Stimulated activated CD8-positive, alpha-beta memory T cell treated with anti-CD3 and anti-CD28 coated beads, Interleukin-15, amount 100 ng/mL, for 1 hour (primary cell): ENCODE measurements at places on chromosomes 3 and 15.

DNA sequence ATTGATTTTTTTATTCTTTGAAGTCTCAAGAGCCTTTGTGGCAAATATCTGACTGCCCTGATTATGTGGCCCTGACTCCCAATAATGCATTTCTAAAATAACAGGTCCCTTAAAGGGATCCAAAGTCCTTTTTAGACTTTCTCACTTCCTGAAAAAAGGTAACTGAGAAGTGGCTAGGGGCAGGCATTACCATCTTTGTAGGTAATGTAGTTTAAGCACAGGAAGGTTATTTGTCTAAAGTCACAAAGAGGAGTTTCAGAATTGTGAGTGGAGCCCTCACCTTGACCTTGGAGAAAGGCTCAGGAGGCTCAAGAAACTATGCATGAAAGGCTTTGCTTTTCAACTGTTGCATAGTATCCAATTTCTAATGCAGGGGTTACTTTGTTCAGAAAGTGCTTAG lies 142.9 kb upstream of the MRPL3 start:
- DNase-seq = no peak

GRCh38 chr15:34248190-34248589 lies 23.4 kb downstream of the EMC4 start:
- no peak for DNase-seq

DNA sequence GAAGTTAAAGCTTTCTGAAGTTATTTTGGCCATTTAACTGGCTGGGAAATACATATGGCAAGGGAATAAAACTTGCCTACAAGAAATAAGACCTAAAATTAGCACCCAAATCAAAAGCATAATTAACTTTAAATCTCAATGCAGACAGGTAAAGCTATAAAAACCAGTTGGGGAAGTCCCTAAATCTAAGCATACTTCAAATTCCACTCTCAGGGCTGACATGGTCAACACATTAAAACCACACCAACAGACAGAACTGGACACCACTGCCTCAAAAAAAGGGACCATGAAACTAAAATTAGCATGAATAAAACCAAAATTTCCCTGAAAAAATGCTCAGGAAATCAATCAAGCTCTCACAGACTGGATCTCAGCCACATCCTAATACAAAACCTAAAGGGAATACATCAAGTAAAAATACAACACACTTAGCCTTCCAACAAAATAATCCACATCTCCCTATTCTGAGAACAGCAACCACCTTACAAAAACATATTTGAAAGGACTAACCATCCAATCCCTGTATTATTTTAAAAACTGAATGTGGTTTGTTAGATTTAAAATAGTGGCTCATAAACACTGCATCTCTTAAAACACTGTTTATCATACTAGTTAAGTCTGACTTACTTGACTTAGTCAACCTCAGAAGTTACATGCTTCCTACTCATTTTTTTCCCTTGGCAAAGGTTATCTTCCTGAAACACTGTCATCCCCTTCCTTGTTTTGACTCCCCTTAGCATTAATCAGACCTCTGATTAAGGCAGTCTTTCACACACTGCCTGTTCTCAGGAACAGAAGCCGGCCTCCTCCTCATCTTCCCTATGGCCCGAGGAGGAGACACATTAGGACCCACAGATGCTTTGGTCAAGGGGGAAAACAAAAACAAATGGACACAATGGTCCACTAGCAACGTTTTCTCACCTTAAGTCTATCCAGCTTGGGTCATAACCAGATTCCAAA lies 8.3 kb downstream of the TRA2B start:
- DNase-seq = no peak

DNA sequence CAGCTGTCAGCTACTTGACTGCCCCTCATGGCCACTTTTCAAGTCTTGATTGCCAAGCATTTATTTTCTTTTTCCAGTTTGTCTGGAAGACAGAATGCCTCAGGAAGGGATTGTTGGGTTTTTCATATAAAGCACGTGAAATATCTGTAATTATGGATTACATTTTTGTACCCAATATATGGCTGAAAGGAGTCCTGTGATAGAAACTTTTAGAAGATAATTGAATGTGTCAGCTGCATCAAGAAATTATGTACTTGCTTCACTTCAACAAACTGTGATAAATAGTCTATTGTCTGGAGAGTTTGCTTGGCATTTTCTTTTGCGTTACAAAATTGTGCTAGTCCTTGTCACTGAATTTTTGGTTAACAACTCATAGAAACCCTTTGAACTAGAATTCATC lies 247.9 kb upstream of the SLCO3A1 start:
- DNase-seq = no peak

GRCh38 chr3:43707998-43708397 lies 17.3 kb downstream of the ABHD5 start:
- DNase-seq = no peak

DNA sequence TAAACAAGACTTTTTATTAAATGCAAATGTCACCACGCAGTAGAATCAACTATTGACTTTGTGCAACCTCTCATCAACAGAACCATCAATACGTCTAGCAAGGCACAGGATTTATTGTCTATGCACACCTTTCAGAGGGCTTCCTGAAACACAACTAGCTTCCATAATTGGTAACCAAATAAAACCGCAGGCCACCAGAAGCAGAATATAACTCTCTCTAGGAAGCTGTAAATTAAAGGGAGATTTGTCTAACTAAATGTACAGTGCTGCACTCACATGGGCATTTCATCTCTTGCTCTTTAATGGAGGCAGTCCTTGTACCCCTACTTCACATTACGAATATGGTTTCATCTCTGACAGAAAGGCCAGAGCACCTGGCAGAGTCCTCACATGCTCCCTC lies 93.0 kb downstream of the FHIT start:
- DNase-seq = no peak

DNA sequence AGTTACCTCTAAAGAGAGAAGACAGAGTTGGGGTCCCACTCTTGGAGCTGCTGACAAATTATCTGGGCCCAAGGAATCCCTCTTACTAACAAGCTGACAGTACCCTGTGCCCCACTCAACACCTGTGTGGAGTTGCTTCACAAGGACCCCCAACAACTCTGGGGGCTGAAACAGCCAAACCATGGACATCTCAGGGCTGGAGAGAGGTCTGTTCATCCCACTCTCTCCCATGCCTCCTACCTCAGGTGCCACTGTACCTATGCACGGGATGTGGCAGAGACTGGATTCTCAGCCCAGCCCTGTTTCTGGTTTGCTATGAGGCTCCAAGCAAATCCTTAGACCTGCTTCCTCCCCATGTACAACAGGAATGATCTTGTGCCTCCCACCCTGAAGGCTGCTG lies 101.7 kb downstream of the ETFA start:
- DNase-seq = no peak

GRCh38 chr3:179788996-179789395 lies 136.2 kb downstream of the USP13 start:
- no peak for DNase-seq

DNA sequence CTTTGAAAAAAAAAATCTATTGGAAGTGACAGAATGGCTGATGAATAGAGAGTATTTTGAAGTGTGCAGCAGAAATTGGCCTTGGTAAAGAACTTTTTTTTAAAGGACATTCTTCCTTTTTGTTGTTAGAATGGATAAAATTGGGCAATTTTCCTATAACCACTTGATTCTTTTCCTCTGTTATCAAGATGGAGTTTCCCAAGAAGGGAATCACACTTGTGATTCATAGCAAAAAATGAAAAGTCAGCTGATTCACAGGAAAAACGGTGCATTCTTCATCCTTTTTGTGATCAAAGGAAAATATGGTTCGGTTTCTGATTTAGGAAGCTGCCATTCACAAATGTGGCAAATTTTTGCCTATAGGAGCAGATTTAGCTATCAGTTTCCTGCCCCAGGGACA lies 486.8 kb downstream of the GBE1 start:
- DNase-seq = no peak

DNA sequence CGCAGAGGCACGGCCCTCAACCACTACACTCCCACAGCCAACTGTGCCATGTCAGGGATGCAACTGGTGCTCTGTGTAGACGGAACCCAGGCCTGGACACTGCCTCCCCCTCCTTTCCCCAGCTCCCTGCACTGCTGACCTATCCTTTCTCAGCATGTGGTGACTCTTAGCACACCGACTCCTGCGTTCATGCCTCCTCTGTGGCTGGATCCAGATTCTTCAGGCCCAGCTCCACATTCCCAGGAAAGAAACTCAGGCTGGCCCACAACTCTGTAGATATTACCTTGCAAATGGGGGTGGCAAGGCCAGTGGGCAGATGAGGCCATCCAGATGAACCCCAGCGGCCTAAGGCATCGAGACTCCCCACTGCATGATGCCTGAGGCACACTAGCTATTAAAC lies 272.7 kb downstream of the OCA2 start:
- DNase-seq = no peak

GRCh38 chr3:177350121-177350520 lies 152.8 kb upstream of the TBL1XR1 start:
- DNase-seq = no peak

DNA sequence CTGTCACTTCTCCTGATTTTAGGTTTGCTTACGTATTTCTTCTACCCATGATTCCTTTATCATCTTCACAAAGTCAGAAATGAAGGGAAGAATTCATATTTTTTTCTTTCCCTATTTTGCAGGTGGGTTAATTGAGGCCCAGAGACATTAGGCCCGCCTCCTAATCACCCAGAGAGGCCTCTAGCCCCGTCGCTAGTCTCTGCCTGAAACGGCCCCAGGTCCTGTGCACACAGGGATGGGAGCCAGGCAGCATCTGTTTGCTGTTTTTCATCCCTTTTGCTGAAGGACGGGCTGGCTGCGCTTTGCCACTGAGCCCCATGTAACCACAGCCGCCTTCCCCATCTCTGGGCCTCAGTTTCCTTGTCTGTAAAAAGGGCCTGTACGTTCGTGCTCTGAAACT lies 135.9 kb downstream of the FBLN2 start:
- DNase-seq = no peak

DNA sequence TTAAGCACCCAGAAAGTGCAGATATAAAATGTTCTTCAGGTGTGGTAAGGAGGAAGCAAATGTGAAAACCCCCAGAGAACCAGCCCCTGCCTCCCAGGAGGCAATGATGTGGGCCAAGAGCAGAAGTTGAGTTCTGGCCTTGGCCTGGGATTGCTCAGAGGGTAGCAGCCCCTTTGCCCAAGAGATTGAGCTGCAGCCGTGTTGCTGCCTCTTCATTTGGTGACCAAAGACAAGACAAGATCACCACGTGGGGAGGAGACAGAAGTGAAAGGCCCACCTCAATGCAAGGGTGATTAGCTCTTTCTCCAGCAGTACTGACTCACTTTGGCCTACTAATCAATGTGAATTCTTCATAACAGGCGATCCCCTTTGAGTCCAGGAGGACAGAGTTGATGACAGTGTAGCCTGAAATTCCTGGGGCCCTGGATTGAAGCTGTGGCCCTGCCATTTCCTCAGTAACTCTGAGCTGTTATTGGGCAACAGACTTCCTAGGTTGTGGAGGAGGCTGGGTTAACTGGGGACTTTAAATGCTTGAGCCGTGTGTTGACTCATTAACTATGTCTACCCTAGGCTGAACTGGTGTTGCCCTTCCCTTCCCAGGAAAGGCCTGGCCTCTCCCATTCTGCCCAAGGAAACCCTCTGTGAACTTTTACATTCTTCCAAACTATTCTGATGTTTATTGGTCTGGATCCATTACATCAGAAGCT lies 86.5 kb downstream of the ST6GAL1 start:
- no peak for DNase-seq

DNA sequence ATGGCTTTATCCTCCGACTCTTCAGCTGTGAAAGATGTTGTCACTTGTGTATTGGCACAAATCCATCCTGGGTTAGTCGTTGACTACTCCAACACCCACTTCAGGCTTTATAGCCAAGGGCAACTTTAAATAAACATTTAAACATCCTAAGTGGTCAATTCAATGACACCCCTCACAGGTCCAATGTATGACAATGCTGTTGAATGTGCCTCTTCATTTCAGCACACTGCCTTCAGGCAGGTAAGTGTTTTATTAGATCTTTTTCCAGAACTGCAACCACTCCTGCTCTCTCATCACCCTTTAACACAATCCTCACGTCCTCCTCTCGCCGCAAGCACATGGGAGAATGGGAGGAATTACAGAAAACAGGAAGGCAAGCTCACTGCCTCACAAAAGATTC lies 30.3 kb downstream of the IL12A start:
- no peak for DNase-seq

GRCh38 chr3:117346901-117347300 lies 637.3 kb downstream of the TUSC7 start:
- no peak for DNase-seq

- no peak for DNase-seq
These were observed 630 bp downstream of the LXN start for GRCh38 chr3:158671821-158672214.

DNA sequence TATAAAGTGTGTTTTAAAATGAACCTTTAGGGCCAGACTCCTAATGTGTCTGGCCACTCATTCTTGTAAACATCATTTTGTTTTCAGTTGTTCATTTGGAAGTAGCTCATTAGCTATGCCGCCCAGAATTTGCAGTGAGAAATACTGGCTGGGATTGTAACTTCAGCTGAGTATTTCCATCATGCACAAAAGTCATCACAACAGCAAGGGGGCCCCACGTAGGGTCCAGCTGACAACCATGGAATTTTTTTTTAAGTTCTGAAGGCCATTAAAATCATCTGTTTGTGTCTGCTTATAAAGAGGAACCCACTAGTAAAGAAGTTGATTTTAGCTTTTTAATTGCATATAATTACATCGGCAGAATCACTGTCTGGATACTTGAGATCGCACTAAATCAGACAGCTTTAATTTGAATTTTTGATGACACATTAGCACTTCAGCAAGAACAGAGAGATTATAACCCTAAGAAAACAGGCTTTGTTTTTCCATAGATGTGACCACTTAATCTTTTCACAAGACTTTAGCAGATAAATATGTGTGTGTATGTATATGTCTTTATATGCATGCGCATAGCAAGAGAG lies 46.3 kb upstream of the SKOR1 start:
- no peak for DNase-seq

- peak; percentile 13 for DNase-seq
These were observed 46.2 kb upstream of the PRTG start for GRCh38 chr15:55789066-55789660.

DNA sequence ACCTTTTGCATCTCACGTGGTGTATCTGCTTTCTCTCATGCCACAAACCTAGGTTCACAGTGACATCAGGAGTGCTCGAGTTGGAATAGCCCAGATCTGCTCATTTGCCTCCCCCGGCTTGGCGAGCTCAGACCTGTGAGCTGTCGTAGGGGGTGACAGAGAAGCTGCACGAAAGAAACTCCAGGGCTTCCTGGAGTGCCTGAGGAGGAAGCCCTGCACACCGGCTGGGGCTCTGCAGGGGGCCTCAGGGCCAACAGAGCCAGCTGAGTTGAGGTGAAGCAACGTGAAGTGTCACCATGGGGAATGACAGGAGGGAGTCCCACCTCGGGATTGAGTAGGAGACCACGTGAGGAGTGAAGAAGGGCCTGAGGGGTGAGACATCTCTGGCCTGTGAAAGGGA lies 62.5 kb downstream of the RPN1 start:
- DNase-seq = no peak

GRCh38 chr3:146052791-146053310 lies 108.1 kb downstream of the PLOD2 start:
- DNase-seq = no peak

- DNase-seq = no peak
These were observed 1033.9 kb downstream of the FHIT start for GRCh38 chr3:60217156-60217911.

GRCh38 chr3:135260025-135260424 lies 465.0 kb downstream of the EPHB1 start:
- DNase-seq = no peak
